Hematopoietic multipotent progenitor cell (in vitro differentiated cells): ENCODE measurements at places on chromosomes 2 and 18.

DNA sequence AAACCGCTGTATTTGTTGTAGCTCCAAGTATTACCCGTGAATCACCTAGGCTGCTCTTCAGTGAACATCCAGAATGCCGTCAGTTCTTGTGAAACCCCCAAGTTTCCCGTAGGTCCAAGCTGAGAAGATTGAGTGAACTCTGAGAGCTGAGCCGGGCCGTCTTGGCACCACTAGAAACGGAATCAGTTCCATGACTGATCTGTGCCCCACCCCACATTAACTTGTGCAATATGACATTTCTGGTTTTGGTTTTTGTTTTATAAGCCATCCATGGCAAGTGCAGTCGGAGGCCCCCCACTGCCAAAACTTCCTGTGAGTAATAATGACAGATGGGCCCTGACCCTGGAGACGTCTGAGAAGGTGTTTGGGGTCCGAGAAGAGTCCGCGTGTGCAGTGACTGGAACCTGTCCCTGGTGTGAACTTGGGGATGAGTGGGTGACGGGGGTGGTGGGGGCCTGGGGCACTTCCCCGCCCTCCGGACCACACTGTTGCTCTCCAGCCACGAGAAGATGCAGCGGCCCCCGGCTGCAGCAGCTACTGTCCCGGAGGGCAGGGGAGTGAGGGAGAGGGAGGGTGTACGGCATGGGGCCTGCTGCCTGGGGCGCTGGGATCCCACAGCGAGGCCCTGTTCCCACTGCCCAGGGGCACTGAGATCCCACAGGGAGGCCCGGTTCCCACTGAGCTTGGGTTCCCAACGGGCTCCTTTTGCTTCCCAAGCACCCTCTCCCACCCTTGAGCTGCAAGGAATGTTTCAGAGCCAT lies 26.5 kb downstream of the NFATC1 start:
- no peak for DNase-seq

GRCh38 chr2:209368406-209368805 lies 55.4 kb upstream of the MAP2 start:
- DNase-seq = no peak

DNA sequence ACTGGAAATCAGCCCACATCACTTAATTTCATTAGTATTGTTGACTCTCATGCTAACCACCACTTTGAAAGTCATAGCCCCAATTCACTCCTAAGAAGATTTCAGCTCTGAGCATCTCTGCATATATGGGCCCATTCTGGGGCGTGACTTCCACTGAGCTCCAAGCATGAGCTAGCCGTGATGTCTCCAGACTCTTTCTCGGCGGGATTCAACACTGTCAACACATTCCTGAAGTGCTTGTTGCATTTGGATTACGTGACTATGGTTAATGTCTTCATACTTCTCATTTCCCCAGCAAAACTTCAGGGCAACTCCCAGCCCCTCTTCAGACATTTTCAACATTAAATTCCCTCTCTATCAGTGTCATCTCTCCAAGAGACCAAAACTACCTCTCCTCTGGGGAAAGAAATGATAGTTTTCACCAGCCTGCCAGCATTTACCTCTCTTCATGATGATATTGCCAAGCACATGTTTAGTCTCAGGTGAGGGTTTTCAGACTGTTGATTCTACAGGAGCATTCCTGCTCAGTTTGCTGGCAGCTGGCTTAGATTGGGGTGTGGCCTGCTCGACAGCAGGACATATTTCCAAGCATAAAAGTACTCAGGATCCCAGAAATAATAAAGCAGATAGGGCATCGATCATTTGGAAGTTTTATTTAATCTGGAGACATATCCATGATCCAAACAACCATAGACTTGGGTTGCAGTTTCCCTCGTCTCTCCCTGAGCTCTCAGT lies 81.7 kb downstream of the FEZ2 start:
- no peak for DNase-seq

GRCh38 chr2:240374085-240374907 lies 61.2 kb upstream of the GPC1 start:
- no peak for DNase-seq

DNA sequence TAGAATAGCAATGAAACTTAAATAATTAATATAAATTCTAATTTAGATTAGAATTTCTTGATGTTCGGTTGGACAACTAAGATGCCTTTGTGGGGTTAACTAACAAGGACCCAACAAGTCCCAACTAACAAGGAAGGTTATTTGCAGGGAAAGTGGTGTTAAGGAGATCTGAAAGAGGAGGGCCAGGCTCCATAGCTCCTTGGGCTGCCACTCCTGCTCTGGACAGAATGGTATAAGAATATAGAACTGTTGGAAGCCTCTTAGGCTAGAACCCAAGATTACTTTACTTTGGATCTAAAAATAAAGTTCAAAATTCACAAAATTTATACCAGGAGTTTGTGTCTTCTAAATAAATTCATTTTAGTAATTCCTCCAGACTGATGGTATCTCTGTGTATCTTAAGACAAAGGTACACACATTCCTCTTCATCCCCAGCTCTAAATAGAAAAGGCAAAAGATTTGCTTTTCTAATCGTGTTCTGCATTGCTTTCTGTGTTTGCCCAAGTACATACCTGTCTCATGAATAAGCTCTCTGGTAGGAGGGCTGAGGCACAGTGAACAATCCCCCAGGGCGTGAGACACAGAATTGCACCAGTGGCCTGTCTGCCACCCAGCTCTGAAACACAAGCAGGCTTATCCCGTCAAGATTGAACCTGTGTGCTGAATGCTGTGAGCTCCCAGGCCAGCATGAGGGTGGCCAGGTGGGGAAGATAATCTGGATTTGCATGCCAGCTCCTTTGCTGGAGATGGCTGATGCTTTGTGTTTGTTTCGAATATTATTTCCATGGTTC lies 176.0 kb downstream of the ACKR3 start:
- no peak for DNase-seq

- DNase-seq = no peak
Measured at GRCh38 chr18:9637036-9637767, 22.8 kb upstream of the PPP4R1 start.

GRCh38 chr2:113211226-113212105 lies 37.7 kb downstream of the PSD4 start:
- DNase-seq = no peak

GRCh38 chr2:83941886-83942285 lies 517.2 kb downstream of the SUCLG1 start:
- DNase-seq = no peak

GRCh38 chr2:105765415-105766299 lies 20.9 kb downstream of the NCK2 start:
- no peak for DNase-seq

- DNase-seq = no peak
Measured at GRCh38 chr2:128637481-128638155, 318.9 kb upstream of the HS6ST1 start.

DNA sequence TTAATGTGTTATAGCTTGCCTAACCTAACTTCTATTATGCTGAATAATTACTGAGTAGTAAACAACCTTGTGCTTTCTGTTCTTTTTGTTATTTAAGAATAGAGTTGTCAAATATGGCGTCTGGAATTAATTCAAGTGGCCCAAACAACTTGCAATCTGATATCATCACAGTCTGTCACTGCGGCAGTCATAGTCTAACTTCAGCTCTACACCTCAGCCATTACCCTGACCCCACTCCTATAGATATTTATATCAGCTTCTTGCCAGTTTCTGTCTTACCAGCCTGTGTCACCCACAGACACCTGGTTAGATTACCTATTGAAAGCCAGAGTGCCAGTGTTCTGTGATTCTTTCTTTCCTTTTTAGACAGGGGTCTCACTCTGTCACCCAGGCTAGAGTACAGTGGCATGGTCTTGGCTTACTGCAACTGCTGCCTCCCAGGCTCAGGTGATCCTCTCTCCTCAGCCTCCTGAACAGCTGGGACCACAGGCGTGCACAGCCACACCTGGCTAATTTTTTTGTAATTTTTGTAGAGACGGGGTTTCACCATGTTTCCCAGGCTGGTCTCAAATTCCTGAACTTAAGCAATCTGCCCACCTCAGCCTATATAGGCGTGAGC lies 14.1 kb upstream of the KLHL41 start:
- DNase-seq = no peak

DNA sequence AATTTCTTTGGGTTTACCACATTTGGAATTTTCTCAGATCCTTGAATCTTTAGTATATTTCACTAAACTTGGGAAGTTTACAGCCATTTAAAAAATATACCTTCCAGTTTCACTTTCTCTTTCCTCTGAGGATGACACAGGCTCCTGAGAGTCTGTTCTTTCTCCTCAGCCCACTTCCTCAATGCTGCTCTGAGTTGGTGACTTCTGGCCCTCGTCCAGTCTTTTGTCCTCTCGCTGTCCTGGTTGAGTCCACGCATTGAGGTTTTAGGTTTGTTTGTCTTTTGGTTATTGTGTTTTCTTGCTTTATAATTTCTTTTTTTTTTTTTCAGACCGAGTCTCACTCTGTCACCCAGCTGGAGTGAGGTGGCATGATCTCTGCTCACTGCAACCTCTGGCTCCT lies 40.7 kb upstream of the GALR1 start:
- DNase-seq = peak; percentile 81

- no peak for DNase-seq
Measured at GRCh38 chr2:118761771-118762170, 85.7 kb downstream of the EN1 start.

DNA sequence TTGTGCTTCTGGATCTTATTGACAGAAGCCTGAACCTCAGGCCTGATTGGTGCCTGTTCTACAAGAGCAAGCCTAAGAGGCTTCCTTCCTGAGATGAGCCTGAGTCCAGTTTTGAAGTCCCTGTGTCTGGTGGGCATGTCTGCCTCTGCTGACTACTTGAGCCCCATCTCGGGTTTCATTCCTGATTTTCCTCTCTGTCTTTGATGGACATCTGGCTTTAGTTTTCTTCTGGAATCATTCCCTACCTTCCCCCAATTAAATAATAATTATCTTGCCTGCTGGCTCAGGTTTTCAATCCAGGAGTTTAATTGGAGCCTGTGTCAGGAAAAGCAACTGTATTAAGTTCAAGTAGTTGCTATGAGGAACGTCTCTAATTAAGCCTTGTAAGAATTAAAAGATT lies 135.5 kb upstream of the MC4R start:
- no peak for DNase-seq

DNA sequence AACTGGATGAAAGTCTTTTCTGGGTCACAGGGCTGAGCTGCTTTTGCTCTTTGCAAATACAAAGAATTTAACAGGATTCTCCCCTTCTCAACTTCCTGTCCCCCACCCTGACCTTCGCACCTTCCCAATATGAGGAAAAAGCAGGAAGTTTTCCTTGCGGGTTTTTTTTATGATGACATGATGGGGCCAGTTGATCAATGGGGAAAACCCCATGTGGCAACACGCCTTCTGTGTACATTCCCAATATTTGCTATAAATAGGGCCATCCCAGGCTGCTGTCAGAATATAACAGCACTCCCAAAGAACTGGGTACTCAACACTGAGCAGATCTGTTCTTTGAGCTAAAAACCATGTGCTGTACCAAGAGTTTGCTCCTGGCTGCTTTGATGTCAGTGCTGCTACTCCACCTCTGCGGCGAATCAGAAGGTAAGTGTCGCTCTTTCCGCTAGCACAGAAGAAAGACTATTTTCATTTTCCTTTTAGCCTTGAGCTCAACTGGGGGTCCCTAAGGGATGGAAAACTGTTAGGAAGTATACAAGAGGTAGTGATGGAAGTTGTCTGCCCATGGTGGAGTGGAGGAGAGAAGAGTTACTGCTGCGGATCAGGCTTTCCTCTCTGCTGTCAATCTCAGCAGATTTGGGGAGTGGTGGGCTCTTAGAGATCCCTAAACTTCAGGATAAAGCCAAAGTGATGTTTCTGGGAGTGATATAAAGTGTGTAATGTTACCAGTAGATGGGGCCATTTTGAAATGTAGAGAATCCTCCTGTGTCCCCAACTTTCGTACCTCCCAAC lies at the start of gene CCL20:
CCL20 (plus strand) TSS at position 281 of the 792 bp plus-strand sequence; CDS start at position 351, 70 bp downstream.
- no peak for DNase-seq

DNA sequence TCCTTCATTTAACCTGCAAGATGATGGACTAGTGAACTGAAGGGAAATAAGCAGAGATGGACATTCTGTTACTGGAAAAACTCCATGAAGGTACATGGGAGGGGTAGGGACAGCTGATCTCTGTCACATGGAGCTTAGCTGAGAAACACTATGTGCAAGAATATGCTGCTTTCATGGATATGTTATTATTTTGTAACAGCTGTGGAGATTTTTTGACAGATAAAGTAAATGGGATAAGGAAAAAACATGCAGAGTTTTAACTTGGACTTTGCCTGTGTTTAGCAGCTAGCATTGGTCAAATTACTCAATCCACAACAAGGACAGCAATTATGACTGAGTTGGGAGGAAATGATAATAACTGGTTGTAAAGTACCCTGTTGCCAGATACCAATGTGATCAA lies 28.7 kb upstream of the HNRNPA3 start:
- DNase-seq = no peak

DNA sequence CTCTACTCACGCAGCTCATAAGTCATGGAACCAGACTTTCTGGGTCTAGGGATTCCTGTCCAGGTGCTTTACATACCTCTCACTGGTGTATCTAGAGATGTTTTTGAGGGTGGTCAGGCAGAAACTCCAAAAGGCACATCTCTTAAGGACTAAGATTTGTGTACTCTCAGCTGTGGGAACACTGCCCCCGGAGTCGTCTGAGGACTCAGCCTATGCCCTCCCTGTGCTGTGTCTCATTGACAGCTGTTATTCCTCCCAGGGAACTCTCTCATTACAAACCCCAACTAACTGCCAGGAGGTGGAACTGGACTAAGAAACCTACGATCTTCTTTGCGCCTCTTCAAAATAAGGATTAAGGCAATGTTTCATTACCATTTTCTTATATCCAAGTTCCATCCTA lies 293.9 kb upstream of the DLGAP1 start:
- DNase-seq = no peak

- no peak for DNase-seq
Measured at GRCh38 chr2:224724331-224724730, 8.2 kb upstream of the CCDC195 start.

DNA sequence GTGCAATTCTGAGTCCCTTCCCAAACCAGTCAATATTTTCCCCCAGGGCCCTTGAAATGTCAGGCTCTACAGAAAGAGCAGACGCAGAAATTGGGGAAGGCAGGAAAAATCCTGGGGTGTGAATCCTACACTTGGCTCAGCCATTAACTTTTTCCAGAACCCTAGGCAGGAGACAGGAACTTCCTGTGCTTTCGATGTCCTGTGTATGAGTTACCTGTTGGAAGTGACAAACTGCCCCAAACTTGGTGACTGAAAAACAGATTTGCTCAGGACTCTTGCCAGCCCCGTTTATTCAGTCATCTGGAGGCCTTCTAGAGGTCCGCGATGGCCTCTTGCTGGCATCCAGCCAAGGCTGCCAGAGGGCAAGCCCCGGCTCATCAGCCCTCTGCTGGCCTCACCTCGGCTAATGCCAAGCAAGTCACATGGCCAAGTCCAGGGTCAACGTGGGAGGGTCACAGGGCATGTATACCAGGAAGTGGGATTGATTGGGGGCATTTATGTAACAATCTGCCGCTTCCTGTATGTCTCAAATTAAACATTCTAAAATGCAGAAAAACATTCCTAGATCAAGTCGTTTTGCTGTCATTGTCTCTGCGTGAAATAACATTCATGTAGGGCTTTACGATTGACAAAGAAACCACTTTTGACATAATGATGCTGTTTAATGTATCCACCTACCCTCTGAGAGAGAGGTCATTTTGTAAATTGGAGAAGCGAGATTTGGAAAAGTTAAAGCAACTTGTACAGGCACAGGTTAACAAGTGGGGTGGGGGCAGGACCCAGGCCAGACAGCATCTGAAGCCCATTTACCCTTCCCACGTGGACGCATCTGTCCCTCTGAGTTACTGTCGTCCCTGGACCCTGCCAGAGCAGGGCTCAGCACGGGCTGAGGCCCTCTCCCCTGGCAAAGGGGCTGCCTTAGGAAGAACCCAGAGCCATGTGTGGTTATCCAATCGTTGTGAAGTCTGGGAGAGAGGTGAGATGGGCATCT lies 179.4 kb downstream of the INHBB start:
- no peak for DNase-seq
